ENCODE measurements at places on chromosomes 6 and 20. TPM values are rescaled to one million over a fixed set of nuclear protein-coding genes. Genes with fewer than 3 reads are reported as not detected.

- no peak for DNase-seq
Observed at GRCh38 chr6:89843070-89843469, 13.4 kb downstream of the CASP8AP2 start.

GRCh38 chr6:89834884-89835792 is 5.5 kb downstream of the CASP8AP2 start:
- peak; percentile 48 for DNase-seq

GRCh38 chr20:19907326-19908056 is 109.7 kb upstream of the NAA20 start:
- no peak for DNase-seq

DNA sequence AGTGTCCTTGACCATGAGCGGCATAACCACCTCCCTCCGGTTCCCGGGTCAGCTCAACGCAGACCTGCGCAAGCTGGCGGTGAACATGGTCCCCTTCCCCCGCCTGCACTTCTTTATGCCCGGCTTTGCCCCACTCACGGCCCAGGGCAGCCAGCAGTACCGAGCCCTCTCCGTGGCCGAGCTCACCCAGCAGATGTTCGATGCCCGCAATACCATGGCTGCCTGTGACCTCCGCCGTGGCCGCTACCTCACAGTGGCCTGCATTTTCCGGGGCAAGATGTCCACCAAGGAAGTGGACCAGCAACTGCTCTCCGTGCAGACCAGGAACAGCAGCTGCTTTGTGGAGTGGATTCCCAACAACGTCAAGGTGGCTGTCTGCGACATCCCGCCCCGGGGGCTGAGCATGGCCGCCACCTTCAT is 4.9 kb downstream of the TUBB1 start:
- no peak for DNase-seq

DNA sequence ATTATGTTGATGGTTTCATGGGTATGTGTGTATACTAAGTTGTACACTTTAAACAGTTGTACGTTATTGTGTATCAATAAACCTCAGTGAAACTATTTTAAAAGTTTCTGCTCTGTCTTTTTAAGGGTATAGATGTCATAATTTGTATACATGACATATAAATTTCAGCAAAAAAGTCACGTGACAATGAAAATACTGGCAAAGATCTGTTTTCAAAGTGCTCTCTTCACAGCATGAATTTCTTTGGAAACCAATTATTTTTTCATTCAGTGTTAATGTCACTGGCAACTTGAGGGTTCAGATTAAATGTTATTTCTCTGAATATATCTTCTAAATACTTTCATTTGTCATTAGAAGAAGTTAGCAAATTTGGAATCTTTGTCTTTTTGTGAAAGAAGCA is 91.7 kb upstream of the C6orf118 start:
- no peak for DNase-seq

The SRMS gene
- not detected for total RNA-seq

The SYTL3 gene
- total RNA-seq: 122 TPM

The OOEP gene
- 0.48 TPM for total RNA-seq

The TAGAP gene
- total RNA-seq: 29.9 TPM
